ENCODE measurements at places on chromosomes 4 and X.
A peak's percentile ranks its signal among the peaks of the same experiment; 100 is the strongest.

- no peak for DNase-seq
Measured at GRCh38 chr4:97845758-97846157, 297.5 kb downstream of the STPG2 start.

GRCh38 chr4:13920901-13921300 is 293.4 kb upstream of the BOD1L1 start:
- DNase-seq: peak; percentile 100

DNA sequence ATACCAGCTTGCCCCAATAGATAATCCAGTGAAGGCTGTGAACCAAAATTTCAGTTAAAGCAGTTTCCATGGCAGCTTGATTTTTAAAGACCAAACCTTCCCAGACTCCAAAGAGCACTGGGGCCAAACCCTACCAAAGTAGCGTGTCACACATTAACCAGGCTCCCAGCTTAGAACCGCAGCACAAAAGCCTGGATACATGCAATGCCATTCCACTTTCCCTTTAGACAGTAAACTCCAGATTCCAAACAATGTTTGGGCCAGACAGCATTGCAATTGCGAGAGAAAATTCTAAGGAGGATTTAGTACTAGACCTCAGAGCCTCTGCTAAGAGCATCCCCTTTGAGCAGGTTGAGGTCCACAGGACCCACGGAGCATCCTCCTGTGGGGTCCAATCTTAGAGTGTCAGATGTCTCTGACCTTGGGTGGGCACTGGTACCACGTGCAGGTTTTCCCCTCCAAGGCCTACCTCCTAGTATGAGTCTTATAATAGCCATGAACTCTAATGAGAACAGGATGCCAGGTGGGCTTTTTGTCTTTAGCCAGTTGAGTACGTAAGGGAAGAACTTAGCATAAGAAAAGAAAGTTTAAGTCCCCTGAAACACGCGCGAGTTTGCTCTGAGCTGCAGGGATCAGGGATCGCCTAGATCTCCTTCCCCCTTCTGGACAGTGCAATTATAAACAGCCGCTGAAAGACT is 38.8 kb downstream of the MGARP start:
- no peak for DNase-seq

GRCh38 chrX:154396973-154397887 is 947 bp upstream of the RPL10 start:
- no peak for DNase-seq

DNA sequence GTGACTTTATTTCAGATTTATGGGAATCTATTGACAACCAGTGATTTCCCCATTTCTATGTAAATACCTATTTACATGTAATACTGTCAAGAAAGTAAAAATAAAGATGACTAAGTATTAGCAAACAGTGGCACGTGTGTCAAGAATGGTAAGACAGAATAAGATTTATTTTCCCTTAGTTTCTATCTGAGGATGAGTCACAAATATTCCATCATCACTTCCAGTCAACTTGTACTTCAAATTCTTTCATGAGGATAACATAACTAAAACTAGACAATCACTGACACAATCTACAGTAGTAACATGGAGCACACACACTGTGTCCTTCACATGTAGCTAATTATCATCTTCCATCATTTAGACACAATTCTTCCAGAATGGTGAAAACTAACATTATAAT is 625.3 kb upstream of the PCDH7 start:
- DNase-seq: no peak

DNA sequence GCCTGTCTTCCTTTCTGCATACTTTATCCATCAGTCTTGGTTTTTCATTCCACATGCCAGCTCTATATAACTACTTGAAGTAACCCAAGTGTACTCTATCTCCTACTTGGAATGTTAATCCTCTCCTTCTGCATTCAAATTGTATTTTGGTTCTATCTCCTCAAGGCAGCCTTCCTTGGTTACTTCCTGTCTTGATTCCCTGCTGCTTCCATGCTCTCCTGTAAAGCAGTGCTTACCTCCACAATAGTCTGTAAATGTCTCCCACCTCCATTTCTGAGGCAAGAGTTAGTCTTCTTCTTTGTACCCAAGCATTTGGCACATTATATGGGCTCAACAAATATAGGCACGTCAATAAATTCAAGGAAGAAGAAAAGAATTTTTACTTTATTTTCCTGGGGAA is 298.4 kb downstream of the ARHGAP24 start:
- DNase-seq: no peak

DNA sequence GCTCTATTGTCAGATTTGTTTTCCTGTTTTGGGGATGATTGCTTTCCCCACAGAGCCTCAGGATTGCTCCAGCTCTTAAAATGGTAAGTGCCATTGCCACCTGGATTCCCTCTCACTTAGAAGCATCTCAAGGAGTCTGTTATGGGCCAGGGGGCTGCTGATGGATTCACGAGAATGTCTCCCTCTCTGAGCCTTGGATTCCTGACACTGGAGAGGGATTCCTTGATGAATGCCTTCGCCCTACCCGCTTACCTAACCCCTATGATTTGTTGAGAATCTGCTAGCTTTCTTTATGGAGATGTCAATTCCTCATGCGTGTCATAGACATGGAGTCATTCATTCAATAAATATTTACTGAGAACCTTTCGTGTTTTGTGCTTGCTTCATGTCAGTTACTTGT is 36.9 kb upstream of the TENM3 start:
- DNase-seq: no peak

All from H4 (cell line).